ENCODE measurements at places on chromosomes 12 and 14.

DNA sequence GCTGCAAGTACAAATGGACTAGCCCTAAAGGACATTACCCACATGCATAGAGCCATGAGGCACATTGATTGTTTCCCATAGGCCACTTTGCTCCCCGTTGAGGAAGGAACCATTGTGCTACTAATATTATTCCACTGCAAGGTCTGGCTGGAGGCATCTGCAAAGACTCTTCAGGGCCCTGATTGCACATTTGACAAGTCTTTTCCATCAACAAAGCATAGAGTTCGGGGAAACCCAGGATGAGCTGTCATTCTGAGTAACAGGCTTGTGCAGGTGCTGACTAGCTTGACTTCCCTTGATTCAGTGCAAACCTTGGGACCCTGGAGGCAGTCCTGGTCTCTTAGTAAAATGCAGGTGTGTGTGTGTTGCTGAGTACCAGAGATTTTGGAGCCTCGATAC, 73.8 kb downstream of the SUSD6 start:
- no peak for DNase-seq

DNA sequence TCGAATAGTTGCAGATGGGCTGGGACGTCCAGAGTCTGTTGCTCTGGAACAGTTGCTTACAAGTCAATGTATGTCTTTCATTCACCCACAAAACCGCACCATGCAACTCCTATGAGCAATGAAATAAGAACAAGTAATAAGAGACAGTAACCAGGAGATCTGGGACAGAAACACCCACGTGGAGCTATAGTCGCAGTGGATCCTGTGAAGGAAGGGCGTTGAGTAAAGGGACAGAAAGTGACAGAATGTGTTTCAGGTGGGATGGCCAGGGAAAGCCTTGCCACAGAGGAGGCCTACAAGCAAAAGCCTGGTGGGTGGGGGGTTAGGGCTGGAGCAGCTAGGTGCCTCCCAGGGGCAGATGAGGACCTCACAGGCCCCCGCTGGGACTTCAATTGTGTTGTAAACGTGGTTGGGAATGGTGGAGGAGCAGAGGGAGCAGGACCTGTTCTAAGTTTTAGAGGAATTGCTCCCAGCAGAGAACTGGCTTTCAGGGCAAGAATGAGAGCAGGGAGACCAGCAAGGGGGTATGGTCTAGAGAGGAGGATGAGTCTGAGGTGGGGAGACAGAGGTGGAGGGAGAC, 86.7 kb upstream of the FZD10 start:
- no peak for DNase-seq

DNA sequence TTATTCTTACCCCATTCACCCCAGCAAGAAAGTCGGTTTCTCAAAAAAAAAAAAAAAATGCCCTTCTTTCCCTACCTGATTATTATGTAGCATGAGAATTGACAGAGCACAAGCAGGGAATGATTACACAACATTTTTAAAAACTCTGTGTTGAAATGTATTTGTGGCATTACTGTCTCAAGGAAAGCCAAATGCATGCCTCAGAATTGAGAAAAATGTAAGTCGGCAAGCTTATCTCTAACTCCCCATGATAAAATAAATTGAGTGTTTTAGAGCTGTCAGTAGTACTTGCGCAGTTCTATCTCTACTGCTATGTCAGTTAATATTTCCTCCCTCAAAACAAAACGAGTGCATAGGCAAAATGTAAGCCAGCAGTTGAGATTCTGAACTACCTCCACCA, 25.7 kb downstream of the ANO4 start:
- DNase-seq: no peak

- DNase-seq: no peak
Measured at GRCh38 chr12:115323223-115323905, 639.4 kb upstream of the TBX3 start.

DNA sequence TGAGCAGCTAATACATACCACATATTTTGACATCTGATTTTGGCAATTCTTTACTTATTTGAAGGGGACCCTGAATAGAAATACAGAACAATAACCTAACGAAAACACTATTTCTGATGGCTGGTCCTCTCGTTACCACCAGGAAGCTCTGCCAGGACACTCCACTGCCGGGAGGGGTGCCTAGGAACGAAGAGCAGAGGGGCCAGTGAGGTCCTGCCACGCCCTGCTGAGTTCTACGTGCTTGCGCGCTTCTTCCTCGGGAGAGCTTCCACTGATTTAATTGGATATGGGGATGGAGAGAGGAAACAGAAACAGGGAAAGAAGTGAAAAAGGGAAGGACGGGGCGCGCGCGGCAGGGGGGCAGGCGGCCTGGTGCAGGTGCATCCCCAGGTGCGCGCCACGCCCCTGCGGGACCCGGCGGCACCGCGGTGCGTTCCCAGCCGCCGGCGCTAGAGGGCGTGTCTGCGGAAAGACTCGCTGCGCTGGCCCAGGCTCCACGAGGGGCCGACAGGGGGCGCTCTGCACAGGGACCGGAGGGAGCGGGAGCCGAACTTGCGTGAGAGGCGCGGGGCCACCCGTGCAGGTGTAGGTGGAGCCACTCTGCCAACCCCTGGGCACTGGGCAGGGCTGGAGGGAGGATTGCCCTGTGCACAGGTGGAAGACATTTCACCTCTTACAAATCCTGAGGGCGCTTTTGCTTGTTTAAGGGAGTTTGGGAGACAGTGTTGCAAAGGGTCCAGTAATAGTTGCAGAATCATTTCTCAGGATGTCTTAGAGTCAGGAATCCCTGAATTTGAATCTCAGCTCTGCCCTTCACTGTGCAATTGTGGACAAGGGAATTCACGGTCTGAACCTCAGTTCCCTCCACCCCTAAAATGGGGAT, 986.3 kb upstream of the TMEM132C start:
- no peak for DNase-seq

- DNase-seq: no peak
Measured at GRCh38 chr14:74959596-74960180, 4.3 kb upstream of the PGF start.

- DNase-seq: no peak
Measured at GRCh38 chr12:99977550-99977949, 7.2 kb downstream of the ANKS1B start.

- no peak for DNase-seq
Measured at GRCh38 chr12:104858611-104859543, 99.2 kb downstream of the SLC41A2 start.

GRCh38 chr12:13559318-13559978, 362.9 kb downstream of the EMP1 start:
- no peak for DNase-seq

- no peak for DNase-seq
Measured at GRCh38 chr14:68088451-68088854, 268.9 kb downstream of the RAD51B start.

GRCh38 chr12:22230280-22230794, 104.2 kb downstream of the ST8SIA1 start:
- no peak for DNase-seq

DNA sequence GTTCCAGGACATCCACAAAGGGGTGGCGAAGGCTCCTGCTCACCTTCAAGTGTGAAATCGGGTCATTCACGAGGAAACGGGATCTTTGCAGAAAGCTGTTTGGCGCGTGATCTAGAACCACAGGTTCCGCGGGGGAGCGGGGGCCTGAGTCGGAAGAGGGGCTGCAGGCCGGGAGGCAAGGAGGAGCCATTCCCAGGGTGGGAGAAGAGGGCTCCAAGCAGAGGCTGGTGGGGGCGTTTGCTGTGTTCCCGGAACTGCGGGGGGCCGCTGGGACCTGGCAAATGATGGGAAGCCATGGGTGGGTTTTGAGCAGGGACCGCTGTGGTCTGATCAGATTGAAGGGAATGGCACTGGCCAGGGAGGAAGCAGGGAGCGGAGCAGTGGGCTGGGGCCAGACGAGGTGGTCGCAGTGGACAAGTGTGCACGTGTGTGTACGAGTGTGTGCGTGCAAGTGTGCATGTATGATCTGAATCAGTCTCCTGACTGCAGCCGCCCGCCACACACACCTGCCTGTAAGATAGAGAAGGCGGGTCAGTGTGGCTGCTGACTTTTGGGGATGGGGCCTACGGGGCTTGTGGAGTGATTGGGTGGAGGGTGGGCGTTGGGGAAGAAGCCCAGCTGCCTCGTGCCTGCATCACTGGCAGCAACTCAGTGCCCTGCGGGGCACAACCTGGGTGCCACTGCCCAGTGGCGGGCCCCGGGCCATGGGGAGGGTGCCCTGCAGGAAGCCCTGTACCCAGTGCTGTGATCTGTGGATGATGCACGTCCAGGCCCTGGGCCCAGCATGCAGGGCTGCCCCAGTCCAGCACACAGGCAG, 141.9 kb downstream of the KIF26A start:
- no peak for DNase-seq

- no peak for DNase-seq
Measured at GRCh38 chr12:130873825-130874224, 2.0 kb downstream of the RAN start.

- DNase-seq: no peak
Measured at GRCh38 chr12:39975374-39975918, 130.4 kb downstream of the SLC2A13 start.

DNA sequence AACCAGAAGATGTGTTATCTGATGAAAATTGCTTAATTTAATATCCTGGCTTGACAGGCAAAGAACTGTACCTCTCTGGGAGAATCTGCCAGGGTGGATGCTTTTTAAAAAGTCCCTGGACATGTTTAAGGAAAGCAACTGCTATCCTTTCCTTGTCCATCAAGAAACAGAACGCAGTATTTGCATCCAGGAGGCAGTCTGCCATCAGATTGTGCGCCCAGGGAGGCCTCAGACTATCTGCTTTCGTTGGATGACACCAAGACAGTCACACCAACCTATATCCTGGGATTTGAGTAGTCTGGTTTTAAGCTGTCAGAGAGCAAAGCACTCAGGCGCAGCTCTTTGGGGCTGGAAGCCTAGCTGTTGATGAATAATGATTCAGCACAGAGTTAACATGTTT, 121.9 kb downstream of the TBX5 start:
- DNase-seq: no peak

GRCh38 chr14:90632871-90633270, 183.4 kb downstream of the TTC7B start:
- no peak for DNase-seq

GRCh38 chr14:75417674-75418073, 10.1 kb upstream of the JDP2 start:
- DNase-seq: no peak

DNA sequence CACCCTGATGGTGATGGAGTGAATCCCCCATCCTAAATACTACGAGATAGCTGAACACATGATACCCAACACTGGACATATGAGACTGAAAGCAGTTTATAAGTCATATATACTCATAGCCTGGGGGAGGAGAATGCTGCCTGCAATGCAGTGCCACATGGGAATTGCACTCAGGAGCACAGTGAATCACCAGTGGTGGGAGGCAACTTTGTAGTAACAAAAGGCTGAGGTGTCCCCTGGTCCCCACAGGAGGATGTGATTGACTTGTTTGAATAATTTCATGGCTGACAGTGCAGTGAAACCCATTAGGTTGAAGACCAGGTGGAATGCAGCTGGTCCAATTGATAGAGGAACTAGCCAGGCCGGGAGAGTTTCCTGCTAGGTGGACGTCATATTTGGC, 20.2 kb downstream of the CCDC38 start:
- no peak for DNase-seq

DNA sequence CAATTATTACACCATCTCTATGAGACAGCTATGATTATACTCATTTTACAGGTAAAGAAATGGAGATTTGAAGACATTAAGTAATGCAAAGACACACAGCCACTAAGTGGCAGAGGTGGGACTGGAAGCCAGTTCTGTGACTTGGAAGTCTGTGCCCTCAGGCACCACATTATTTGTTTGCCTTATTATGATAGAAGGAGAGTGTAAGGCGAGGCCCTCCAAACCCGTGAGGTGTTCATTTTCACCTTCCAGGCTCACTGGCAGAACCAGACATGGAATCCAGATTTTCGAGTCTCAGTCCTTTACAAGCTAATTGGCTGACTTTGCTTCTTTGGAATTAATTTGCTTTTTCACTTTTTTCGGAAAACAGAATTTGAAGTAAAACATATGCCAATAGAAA, 107.9 kb downstream of the CAND1 start:
- no peak for DNase-seq

DNA sequence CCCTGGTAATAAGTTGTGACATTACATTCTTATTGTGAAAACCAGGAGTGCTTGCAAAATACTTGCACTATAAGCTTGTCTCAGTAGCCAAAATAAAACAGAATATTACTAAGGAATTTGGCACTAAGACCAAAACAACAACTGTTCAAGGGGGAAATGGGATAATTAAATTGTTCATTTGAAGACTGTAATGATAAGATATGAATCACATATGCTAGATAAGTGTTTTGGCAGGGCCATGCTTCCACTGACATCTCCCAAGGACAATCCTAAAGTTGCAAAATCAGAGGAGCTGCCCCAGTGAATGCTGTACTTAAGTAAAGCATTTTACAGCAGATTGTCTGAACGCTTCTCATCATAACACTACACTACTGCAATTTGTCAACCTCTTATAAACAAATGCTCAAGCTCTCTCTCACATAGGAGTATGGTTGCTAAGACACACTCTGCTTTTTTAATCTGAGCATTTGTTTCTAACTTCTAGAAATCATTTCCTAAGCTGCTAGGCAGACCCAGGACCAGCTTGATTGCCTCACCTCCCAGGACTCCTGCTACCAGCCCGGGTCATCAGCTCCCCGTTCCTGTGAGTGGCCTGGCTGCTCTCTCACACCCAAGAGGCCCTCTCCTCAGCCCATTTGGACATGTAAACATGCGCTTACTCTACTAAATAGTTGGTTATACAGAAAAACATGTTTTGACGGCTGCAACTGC, 191.5 kb downstream of the PAX9 start:
- DNase-seq: no peak

DNA sequence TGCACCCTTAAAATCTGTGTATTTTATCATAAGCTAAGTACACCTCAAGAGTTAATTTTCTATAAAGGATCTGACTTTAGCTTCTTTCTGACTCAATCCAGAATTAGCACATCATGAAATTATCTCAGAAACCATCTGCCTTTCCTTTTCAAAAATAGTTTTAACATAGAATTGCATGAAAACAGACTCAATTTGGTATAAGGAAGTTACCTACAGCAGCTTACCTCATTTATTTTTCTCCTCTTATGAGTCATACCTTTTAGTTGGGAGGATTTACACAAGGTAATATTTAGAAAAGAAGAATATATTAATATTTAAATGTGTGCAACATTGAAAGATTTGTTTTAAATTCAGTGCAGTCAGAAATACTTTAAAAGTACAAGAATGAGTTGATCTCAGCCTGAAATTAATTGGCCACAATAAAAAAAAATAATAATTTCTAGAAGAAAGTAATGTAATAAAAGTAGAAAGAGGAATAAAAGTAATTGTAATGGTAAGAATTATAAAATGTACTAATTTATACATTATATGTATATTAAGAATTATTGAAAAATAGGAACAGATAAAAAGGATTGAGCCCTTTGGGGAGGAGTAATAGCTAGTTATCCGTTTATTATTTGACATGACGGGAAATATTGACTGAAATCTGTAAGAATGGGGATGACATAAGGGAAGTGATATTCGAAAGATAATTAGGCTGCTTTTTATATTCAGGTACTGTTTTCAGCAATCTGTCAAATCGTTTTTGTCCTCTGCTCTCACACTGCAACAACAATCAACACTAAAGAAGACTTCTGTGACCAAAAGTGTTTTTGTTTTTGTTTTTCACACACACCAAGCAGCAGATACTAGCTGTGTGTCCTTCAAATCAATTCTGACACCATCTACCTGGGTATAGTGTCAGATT, 20.5 kb downstream of the ADAM21 start:
- DNase-seq: no peak

GRCh38 chr12:127888943-127889719, 377.8 kb upstream of the TMEM132C start:
- peak; percentile 41 for DNase-seq

Measured in tibial artery (tissue), 4 donors.